ENCODE measurements at places on chromosomes 11 and 22. TPM values are rescaled to one million over a fixed set of nuclear protein-coding genes. Genes with fewer than 3 reads are reported as not detected.

DNA sequence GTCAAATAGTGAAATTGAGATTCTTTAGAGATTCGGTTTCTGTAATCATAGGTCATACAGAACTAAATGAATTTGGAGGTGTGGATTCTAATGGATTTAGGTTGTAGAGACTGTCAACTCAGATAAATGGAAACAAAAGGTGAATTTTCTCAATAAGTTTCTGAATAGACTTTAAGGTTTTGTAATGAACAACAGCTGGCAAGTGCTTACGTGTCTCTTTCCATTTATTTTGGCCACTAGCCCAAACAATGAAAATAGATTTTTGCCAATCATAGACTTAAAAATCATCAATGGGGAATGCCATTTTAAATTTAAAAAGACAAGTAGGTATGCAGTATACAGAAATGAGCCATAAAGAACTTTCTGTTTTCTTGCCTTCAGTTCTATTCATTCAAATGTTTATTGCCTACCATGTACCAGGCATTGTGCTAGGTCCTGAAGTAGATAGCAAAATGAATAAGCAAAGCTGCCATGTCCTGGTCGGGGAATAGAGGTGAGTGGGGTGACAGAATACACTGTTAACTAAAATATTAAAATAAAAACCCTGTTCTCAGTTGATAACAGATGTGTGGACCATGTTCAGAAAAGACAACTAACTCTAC lies 16.9 kb upstream of the TMEM135 start:
- DNase-seq = no peak

DNA sequence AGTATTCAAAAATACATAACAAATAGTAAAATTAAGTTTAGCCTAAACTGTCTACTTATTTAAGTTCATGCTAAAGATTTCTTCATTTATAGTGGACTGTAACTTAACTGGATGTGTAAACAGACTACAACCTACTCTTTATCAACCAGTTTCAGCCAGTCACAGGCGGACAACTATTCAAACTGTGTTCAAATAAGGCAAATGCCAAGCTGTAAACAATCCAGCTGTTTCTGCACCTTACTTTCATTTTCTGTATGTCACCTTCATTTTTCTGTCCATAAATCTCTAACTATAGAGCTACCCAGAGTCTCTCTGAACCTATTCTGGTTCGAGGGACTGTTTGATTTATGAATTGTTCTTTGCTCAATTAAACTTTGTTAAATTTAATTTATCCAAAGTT lies 992.8 kb downstream of the DLG2 start:
- DNase-seq = no peak

- DNase-seq = no peak
Observed at GRCh38 chr22:17974087-17974486, 50.3 kb downstream of the MICAL3 start.

GRCh38 chr11:68506908-68507307 lies 46.4 kb downstream of the PPP6R3 start:
- no peak for DNase-seq

GRCh38 chr11:102552447-102553194 lies 22.1 kb upstream of the MMP7 start:
- no peak for DNase-seq

- DNase-seq = no peak
Observed at GRCh38 chr11:72602250-72602904, 71.8 kb downstream of the PDE2A start.

- no peak for DNase-seq
Observed at GRCh38 chr11:72227316-72228228, 3.0 kb downstream of the INPPL1 start.

DNA sequence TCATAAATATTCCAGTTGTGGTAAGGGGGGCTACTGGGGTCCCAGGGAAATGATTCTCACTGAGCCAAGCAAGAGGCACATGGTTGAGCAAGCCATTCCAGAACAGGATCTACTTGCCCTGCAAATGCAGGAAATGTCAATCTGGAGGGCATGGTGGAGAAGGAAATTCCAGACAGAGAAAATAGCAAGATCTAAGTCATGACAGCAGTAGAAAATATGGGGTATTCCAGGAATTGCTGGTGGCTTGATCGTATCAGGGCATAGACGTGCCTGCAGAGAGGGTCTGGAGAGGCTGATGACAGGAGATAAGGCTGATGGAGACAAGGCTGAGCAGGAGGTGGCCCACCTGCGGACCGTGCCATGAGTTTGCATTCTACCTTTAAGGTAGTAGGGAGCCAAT lies 566.3 kb upstream of the CADM1 start:
- DNase-seq = no peak

DNA sequence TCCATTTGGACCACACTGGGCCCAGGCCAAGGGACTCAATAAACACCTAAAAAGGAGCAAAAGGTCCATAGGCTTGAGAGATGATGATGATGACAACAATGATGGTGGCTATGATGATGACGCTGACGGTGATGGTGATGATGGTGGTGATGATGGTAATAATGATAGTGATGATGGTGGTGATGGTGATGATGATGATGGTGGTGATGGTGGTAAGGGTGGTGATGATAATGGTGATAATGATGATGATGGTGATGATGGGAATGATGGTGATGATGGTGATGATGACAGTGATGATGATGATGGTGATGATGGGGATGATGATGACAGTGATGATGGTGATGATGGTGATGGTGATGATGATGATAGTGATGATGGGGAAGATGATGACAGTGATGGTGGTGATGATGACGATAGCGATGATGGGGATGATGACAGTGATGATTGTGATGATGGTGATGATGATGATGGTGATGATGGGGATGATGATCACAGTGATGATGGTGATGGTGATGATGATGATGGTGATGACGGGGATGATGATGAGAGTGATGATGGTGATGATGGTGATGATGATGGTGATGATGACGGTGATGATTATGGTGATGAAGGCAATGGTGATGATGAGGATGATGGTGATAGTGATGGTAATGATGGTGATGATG lies 7.1 kb upstream of the RASD2 start:
- DNase-seq = no peak

DNA sequence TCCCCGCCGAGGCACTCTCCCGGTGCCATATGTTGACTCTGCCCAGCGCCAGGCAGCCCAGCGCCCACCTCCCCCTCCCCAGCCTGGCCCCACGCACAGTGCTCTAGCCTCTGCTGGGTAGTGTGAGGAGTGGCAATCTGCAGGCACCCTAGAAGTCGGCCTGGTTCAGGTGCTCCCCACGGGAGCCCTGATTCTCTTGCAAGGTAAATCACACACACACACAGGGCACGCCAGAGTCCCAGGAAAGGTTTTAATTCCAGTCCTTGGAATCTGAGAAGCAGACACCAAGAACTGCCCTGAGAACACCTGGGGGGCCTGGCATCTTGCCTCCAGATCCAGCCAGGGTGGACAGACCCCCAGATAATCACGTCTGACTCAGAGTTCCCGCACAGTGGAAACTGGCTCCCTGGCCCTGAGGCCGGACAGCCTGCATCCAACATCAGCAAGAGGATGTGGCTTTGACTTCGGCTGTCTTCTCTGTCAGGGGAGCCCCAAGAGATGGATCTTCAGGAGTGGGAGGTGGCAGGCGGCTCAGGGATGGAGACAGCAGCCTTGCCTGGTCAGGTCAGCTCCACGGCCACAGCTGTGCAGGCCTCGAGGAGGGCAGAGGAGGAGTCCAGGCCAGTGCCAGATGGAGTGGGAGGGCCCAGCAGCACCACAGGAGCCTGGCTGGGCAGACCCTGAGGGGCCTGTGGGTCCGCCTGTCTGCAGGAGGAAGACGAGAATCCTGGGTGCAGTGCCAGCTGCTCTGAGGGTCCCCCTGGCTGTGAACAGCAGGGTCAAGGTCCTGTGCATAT lies 1.1 kb upstream of the RIN1 start:
- DNase-seq = no peak

DNA sequence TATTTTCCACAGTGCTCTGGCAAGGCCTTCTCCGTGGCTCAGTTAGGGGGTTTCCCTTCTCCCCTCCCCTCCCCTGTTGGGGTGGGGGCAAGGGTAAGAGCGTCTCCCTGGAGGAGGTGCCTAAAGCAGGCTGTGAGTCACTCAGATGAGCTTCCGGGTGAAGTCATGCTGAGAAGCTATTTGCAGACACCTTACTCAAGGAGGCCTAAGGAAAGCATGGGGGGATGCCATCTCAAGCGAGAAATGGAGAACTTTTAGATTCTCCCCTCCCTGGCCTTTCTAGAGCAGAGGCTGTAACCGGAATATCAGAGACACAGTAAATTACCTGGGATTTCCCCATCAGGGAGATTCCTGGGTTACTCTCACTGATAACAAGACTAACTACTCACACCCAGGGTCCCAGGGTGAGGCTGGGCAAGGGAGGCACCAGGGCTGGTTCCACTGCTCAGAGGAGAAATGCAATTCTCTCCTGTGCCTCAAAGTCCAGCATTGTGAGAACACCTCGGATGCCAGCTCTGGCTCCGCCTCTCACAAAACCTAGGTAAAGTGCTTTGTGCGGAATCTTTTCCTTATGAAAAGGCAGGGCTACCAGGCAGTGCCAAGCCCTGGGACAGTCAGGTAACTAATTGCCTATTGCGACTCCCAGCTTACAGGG lies 123.6 kb downstream of the ABTB2 start:
- no peak for DNase-seq

- no peak for DNase-seq
Observed at GRCh38 chr11:20627701-20628100, 28.3 kb downstream of the SLC6A5 start.

- DNase-seq = no peak
Observed at GRCh38 chr22:39503630-39504029, 1.5 kb downstream of the MIEF1 start.

- no peak for DNase-seq
Observed at GRCh38 chr11:37572491-37573171, 974.6 kb upstream of the RAG2 start.

Gene RTN4R
- total RNA-seq = 8.0 TPM

Gene PATE2
- total RNA-seq = 1.7 TPM

Gene SYT7
- total RNA-seq = 25.7 TPM

Gene WNT11
- 11.0 TPM for total RNA-seq

Gene TSSK2
- total RNA-seq = not detected

All from cerebellum (tissue), 4 donors.